ENCODE measurements at places on chromosomes 16 and 17.

- DNase-seq: no peak
Measured at GRCh38 chr16:31704138-31704537, 169.5 kb upstream of the ZNF267 start.

DNA sequence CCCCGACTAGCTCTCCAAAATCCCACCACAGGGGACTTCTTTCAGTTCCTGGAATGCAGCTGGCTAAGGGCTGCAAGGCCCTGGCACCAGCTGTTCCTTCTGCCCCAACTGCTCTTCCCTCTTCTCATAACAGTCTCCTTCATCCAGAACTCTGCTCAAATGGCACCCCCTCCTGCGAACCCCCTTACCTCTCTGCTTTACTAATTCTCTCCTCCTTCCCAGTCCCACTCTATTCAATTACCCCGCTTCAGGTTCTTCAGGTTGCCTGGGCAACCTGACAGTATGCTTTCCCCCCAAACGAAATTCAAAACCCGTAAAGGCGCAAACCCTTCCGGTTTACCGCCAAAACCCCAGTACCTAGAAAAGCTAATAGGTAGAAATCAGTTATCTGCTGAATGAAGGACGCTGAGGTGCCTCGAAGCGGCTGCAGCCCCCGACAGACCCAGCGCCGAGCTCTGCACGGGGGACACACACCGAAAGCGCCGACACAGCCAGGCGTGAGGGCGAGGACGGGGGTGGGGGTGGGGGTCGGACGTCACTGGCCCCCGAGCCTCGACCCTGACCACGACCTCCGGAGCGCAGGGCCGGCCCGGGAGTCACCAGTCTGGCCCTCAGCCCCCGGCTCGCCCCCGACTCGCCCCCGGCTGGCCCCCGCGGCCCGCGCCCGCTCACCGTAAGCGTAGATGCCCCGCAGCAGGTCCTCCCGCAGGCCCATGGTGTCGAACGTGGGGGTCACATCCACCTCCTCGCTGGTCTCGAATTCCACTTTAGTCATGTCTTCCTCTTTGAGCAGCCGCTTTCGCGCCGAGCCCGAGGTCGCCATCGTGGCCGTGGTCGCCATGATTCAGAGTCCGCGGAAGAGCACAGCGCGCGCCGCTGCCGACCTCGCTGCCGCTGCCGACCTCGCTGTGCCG is 550 bp downstream of the EIF4A3 start:
- DNase-seq: peak; percentile 15

GRCh38 chr16:30532285-30533145 is 2.1 kb downstream of the ZNF747 start:
- DNase-seq: no peak

DNA sequence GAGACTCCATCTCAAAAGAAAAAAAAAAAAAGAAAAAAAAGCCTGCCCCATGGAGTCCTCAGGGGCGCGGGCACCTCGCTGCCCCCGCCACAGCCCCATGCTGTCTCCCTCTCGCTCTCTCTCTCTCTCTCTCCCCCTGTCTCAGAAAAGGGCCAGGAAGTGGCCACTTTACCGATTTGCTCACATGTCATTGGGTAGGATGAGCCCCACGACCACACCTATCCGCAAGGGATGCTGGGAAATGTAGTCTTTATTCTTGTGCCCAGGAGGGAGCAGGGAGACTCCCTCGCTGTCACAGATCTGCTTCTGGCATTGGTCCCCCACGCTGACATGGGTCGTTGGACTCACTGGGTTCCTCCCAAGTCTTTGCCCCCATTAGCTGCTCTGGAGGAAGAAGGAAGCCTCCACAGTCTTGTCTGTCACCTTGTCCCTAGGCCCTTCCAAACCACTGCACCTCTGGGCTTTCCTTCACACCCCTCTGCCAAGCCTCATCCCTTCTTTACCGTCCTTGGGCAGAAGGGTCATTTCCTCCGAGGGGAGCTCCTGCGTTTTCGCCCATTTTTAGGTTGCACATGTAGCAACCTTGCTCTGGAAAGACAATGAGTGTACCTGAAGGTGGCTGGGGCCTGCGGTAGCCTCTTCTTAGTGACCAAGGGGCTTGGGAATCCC is 6.9 kb upstream of the GJD3 start:
- no peak for DNase-seq

- no peak for DNase-seq
Measured at GRCh38 chr17:16352667-16353316, 477 bp downstream of the CENPV start.

GRCh38 chr17:74499992-74500391 is 31.3 kb downstream of the CD300LB start:
- DNase-seq: no peak

DNA sequence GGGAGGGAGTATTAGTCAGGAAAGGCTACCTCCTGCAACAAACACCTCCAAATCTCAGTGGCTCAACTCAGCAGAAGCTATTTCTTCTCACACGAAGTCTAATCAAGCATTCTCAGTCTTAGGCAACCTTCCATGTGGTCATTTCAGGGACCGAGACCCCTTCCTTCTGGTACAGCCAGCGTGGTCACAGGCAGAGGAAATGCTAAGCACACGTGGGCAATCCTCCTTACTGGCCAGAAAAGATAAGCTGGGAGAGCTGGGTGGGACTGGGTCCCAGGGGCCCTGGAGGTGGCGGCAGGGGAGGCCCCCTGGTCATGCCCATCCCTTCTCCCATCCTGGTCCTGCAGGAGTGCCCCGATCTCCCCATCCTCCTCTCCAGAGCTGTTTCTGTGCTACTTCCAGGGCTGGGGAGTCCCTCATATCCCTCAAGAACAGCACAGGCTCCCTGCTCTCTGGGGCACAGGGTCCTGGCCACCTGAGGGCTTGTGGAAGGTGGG is 5.7 kb upstream of the CX3CL1 start:
- no peak for DNase-seq

GRCh38 chr16:75298267-75298666 is 46.8 kb upstream of the BCAR1 start:
- DNase-seq: no peak

GRCh38 chr17:49288388-49288787 is 57.8 kb upstream of the PHOSPHO1 start:
- no peak for DNase-seq

GRCh38 chr16:58031016-58031800 is 5.7 kb downstream of the MMP15 start:
- no peak for DNase-seq

GRCh38 chr16:77194295-77195231 is 3.6 kb downstream of the MON1B start:
- DNase-seq: no peak

GRCh38 chr16:662095-662494 is 5.8 kb upstream of the RHOT2 start:
- DNase-seq: no peak

- peak; percentile 80 for DNase-seq
Measured at GRCh38 chr17:16217002-16217635, at the start of gene PIGL. TSS of gene PIGL (plus strand) at chr17:16217210. CDS start at chr17:16217227, 17 bp downstream.

DNA sequence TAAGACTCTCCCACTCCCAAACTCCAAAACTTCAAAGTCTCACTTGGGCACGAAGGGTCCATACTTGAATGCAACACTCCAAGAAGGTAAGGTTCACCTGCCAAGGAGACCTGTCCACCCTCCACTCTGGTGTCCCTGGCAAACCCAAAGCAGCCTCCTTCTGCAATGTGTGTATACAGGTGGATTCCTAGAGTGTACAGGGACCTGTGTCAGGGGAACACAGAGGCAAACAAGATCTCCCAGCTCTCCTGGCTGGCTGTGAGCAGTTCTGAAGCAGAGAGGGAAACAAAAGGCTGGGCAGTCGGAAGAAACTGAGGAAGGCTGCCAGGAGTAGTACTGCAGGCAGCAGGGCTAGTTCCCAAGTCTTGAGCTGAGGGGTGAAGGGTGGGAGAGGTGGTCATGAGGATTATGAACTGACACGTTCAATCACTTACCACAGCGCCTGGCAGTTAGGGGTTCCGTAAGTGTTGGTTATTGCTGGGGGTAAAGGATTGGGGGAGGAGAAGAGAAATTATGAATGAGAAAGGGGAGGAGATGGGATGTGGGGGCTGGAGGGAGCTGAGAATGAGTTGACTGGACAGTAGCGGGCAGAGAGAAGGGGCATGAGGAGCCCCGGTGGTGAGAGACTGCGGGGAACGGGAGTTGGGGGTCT is 795 bp downstream of the KCTD13 start:
- no peak for DNase-seq

- no peak for DNase-seq
Measured at GRCh38 chr16:52491216-52491615, 55.7 kb downstream of the TOX3 start.

GRCh38 chr17:7370853-7371252 is 10.0 kb upstream of the TNK1 start:
- DNase-seq: no peak

DNA sequence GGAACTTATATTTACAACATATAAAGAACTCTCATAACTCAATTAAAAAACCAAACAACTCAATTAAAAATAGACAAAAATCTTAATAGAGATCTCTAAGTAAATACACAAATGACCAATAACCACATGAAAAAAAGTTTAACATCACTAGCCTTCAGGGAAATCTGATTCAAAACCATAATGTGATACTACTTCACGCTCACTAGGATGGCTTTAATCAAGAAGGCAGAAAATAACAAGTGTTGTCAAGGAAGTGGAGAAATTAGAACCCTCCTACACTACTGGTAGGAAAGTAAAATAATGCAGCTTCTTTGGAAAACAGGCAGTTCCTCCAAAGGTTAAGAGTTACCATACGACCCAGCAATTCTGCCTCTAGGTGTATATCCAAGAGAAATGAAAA is 8.4 kb downstream of the PHF12 start:
- no peak for DNase-seq

- DNase-seq: no peak
Measured at GRCh38 chr17:59101178-59101577, 5.5 kb downstream of the TRIM37 start.

DNA sequence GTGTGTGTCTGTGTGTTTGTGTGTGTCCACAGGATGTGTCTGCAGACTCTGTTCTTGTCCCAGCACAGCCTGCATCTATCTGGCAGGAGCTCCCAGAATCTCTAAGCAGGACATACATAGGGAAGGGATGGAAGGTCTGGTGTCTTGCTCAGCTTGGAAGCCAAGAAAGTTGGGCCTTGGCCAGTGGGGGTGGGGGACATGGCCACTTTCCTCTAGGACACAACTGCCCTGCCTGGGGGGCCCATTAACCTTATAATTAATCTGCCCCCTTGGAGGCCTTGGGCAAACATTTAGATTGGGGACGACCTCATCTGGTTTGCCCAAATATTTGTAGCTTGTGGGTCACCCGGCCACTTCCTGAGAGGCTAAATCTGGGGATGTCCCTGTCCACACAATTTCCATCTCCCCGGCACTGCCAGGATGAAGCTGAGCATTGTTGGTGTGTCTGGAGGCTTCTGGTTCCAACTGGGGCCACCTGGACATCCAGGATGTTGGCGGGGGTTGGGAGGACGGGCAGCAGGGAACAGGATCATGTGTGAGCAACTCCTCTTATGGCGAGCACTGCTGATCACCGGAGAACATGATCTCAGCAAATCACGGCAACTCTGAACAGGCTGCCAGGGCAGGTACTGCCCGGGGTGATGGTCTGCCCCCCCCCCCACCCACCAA is 17.2 kb upstream of the FOXF1 start:
- no peak for DNase-seq

- DNase-seq: no peak
Measured at GRCh38 chr17:57379895-57380434, 123.6 kb downstream of the MSI2 start.

GRCh38 chr17:915538-916201 is 63.9 kb downstream of the NXN start:
- DNase-seq: no peak

GRCh38 chr17:61402073-61402541 is 2.5 kb downstream of the TBX2 start:
- no peak for DNase-seq

DNA sequence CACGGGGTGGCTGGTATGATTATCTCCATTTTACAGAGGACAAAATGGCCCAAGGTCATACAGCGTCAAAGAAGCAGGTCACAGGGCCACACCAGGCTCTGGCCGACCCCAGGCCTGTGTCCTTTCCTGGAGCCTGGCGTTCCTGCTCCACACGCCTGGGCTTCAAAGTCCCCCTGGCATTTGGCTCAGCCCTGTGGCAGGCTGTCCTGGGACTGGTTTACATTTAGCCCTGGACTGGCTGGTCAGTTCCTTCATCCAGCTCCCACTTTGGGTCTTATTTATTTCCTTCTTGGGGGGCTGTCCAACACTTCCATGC is 15.3 kb downstream of the TBX2 start:
- DNase-seq: no peak

DNA sequence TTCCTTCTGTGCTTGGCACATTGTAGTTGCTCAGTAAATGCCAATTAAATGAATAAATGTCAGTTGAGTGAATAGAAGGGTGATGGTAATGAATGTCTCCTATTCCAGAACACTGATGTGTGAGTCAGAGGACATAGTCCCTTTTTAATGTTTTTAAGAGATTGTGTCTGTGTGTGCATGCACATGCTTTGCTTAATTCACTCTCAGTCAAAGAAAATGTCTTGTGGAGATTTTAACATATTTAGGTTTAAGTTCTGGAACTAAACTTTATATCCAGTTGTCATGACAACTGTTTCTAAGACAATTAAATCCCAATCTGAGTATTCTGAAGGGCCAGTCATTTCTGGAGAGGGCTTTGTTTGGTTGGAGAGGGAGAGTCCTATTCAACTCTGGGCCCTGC is 255.3 kb upstream of the CDH11 start:
- no peak for DNase-seq

DNA sequence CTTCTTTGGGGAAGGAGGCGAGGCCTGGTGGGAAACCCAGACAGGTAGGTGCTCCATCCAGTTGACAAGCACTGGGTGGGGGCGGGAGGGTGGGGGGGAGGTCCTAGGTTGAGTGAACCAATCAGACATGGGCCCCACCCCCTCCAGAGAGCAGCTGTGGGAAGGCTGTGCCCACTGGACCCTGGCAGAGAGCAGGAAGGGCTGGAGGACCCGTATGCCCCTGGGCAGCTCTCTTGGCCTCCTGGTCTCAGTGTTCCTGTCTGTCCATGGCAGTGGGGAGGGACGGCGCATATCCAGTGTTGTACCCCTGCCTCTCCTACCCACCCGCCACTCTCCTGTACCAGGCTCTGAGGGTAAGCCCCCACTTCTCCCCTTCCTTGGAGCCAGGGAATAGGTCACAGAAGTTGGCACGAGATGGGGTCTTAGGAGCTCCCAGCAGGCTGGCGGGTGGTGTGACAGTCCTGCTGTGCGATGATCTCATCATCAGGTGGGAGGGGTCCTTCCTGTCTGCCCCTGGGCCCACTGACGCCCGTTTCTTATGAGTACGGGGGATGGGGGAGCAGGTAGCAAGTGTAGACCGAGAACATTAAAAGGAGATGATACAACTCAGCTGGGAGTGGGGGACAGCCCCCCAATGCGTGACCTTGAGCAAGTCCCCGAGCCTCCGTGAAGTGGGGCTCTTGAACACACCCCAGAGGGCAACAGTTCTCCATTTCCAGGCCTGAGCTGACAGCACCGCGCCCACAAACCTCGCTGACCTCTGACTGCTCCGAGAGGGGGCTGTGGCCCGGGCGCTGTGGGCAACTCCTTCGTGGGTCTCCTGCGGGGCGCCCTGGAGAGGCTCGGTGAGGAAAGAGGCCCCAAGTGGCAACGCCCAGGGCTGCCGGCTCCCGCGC is 1.2 kb upstream of the ZFPM1 start:
- no peak for DNase-seq

DNA sequence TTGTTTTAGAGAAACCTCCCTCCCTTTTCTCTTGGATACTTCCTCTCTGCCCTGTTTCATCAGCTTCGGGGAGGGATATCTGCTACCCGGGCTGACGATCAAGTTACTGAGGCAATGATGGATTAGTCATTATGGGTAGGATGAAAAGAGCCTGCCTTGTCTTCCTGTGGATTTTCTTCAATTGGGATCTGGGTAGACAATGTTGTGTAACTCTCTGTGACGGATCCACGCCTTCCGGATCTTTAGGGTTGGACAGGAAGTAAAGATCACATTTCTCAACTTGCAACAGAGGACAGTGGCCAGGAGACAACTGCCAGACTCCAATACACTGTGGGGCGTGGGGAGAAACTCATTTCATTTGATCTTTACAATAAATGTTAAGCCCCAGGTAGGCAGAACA is 11.3 kb upstream of the CHST6 start:
- DNase-seq: no peak
